ENCODE measurements at places on chromosomes 2 and 18. TPM values are rescaled to one million over a fixed set of nuclear protein-coding genes. Genes with fewer than 3 reads are reported as not detected.

ADI1 gene
- polyA plus RNA-seq, result 28.5 TPM

ACTR2 gene
- polyA plus RNA-seq, result 280 TPM

COLEC12 gene
- polyA plus RNA-seq, result not detected

SERPINB7 gene
- polyA plus RNA-seq, result not detected

KCTD1 gene
- 0.50 TPM for polyA plus RNA-seq

POTEE gene
- polyA plus RNA-seq, result 0.10 TPM

WDR54 gene
- polyA plus RNA-seq, result 43.9 TPM

TTC39C gene
- polyA plus RNA-seq, result 39.3 TPM

UGT1A5 gene
- not detected for polyA plus RNA-seq

NAT8 gene
- polyA plus RNA-seq, result not detected
